Activated CD4-positive, CD25-positive, alpha-beta regulatory T cell treated with anti-CD3 and anti-CD28 coated beads, Interleukin-2, amount 50 U/mL, for 24 hours (primary cell): ENCODE measurements at places on chromosomes 7 and 10.

GRCh38 chr10:101290881-101291280 lies 61.6 kb upstream of the LBX1 start:
- no peak for ATAC-seq

- peak; percentile 56 for ATAC-seq
Measured at GRCh38 chr10:46787321-46787615, 124.0 kb upstream of the PTPN20 start.

DNA sequence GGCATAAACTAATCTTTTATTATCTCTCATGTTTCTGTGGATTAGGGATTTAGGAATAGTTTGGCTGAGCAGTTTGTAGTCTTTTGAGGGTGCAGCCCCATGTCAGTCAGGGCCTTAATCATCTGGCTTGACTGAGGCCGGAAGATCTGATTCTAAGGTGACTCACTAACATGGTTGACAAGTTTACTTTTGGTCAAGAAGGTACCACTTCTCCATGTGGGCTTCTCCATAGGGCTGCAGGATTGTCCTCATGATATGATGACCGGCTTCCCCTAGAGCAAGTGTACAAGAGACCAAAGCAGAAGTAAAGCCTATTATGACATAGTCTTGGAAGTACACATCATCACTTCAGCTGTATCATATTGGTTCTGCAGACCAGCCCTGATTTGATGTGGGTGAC lies 45.9 kb upstream of the OIT3 start:
- no peak for ATAC-seq

- no peak for ATAC-seq
Measured at GRCh38 chr10:31635009-31635408, 293.6 kb downstream of the ARHGAP12 start.

- ATAC-seq, result no peak
Measured at GRCh38 chr10:32031424-32031823, 24.8 kb downstream of the KIF5B start.

- ATAC-seq, result no peak
Measured at GRCh38 chr7:148485618-148486017, 104.9 kb upstream of the C7orf33 start.

- ATAC-seq, result no peak
Measured at GRCh38 chr7:130622866-130623265, 45.7 kb downstream of the COPG2 start.

GRCh38 chr7:37921876-37922275 lies 1.4 kb downstream of the EPDR1 start:
- no peak for ATAC-seq

DNA sequence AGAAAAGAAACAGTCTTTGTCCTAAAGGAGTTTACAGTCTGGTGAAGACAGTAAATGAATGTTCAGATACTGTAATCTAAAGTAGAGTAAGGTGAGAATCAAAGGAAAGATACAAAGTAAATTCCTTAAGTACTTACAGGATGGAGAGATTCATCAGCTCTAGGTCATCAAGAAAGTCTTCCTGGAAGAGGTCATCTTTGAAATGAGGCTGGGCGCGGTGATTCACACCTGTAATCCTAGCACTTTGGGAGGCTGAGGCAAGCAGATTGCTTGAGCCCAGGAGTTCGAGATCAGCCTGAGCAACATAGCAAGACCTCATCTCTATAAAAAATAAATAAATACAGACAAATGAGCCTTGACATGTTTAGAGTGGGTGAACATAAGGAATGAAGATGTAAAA lies 18.3 kb downstream of the FHIP2A start:
- ATAC-seq, result no peak

DNA sequence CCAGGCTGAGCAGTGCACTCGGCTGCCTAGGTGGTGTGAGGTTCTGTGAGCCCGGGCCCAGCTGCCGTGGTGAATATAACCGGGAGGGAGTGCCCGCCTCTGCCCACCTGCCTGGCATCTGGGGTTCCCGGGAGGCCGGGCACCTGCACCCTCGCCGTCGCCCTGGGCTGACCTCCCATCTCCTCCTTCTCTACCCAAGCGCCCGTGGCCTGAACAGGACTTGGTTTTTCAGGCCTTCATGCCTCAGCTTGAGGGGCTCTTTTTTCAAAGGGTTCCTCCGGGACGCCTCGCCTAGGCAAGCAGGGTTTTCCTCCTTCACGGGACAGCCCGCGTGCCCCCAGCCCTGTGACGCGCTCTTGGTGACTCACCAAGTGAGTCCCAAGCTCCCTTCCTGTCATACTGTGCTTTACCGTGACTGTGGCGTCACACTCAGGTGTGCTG lies 9.9 kb downstream of the INPP5A start:
- ATAC-seq, result peak; percentile 72

- ATAC-seq, result no peak
Measured at GRCh38 chr7:45155941-45156340, 1.6 kb upstream of the RAMP3 start.

DNA sequence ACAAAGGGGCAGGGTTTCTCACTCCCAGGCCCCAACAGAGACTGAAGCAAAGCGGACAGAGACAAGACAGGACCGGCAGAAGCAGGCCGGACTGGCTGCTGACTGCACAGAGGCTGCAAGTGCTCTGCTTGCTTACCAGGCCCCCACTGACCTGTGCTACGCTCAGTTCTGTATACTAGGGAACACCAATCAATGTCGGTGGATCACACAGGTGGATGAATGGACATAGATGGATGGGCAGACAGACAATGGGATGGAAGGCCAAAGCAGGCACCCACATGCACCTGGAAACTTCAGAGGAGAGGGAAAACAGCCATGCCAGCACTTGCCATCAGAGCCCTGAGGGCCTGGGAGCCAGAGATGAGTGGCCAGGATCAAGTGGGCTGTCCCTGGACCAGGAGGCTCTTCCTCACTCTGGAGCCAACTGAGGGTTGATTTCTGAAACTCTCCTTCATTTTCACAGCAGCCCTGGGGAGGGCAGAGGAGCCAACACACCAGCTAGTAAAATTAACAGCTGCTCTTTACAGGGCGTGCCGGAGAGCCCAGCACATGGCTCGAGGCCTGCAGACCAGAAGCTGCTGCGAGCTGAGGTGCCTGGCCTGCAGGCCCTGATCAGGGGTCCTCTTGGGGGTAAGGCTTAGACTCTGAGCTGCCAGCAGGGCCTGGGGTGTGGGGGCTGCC lies 243.6 kb downstream of the KCNMA1 start:
- no peak for ATAC-seq

DNA sequence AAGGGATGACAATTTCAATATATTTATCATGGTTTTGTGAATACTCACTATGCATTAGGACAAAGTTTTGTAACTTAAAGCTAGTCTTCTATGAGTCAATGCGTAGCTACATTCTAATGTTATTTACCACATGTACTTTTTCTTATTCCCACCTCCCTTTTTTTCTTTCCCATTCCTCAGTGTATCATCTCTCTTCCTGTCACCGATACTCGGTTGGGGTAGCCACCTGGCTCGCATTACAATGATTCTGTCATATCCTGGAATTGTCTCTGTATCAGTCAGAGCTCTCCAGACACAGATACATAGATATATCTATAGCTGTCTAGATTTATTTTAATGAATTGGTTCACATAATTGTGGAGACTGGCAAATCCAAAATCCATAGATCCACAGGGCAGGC lies 9.8 kb upstream of the RALA start:
- no peak for ATAC-seq

- ATAC-seq, result no peak
Measured at GRCh38 chr7:21064698-21065648, 278.3 kb upstream of the SP8 start.

DNA sequence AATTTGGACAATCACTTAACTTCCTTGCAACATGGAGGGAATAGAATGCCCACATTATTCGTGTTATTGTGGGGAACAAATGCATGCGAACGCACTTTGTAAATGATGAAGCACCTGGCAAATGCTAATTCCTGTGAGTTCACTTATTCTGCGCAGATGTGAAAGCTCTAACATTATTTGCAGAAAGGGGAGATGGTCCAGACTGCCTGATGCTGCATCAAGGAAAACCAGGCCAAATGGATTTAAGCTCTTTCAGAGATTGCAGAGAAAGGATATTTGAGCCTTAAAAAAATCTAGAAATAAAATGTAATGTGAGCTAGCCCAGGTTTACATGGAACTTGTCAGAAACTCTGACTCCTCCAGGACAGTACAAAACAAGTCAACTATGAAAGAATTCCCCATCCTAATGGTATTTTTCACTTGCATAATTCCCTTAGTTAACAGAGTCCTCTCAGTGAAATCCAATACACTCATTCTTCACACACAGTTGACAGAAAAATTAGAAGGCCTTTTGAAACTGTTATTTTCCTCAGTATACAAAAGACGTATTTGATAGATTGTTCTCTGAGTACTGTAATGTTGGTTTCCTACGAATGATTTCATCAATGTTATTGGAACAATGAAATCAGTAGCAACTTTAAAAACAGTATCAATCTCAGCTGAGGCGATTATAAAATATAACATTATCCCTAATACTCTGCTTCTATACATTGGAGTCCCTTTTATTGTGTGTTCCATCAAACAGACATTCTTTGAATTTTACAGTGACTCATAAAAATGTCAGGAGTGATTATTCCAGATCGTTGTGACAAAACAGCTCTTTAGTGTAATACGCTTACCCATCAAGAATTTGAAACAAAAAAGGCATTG lies 136.3 kb upstream of the ANK3 start:
- ATAC-seq, result no peak

DNA sequence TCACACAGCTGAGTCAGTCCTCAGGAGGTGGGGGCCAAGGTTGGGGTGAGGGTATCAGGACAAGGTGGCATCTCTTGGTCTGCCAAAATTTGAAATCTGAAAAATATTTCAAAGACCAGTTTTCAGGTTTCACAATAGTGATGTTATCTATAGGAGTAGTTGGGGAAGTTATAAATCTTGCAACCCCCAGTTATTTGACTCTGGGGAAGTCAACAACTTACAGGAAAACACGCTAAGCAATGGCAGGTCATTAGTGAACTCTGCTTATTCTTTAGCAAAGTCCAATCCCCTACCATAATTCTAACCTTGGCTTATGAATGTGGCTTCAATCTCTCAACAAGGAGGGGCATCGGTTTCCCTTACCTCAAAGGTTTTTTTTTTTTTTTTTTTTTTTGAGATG lies 94.9 kb downstream of the MARCHF5 start:
- ATAC-seq, result no peak

- ATAC-seq, result no peak
Measured at GRCh38 chr7:84264396-84264795, 69.8 kb upstream of the SEMA3A start.

DNA sequence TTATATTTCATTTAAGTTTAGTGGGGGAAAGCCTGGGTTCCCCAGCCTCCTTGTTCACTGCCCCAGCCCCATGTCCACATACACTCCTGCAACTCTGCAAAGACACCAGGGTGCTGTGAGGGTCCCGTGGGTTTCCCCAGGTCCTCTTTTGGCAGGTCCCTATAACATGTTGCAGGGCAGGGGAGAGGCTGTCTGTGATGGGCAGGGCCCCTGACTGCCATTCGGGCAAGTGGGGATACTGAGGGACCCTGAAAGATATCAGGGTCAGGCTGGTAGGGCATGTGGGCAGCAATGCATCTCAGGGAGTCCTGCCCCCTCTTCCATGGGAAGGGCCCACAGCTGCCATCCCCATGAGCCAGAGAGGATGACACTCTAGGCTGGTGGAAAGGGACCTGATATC lies 28.4 kb downstream of the RASGEF1A start:
- no peak for ATAC-seq

- ATAC-seq, result peak; percentile 65
Measured at GRCh38 chr7:92625617-92626016, 35.4 kb upstream of the FAM133B start.

DNA sequence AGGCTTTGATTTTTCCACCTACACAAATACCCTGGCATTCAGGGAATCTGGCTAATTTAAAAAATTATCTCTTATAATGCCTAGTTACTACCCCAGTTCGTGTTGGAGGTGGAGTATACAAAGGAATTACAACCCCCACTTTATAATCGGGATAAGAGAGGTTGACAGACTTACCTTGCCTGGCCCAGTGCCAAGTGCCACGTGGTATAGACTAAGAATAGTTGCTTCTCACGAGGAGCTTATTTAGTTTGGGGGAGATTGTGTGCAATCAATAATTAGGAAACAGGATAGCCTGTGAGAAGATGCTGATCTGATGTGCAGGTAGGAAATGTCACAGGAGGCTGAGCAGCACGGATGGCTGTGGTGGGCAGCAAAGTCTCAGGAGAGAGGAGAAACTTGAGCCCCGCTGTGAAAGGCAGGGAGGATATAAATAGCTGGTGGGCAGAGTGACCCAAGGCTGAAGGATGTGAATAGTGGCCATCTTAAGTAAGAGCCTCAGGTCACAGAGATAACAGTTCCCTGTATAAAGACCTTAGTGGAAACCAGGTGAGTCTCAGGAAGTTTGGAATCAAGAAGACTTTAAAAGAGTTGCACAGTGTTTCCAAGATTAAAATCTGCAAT lies 11.3 kb upstream of the ATXN7L1 start:
- ATAC-seq, result no peak

GRCh38 chr7:47669178-47669891 lies 87.4 kb upstream of the TNS3 start:
- peak; percentile 65 for ATAC-seq

GRCh38 chr10:132364594-132364970 lies 32.4 kb upstream of the PWWP2B start:
- peak; percentile 30 for ATAC-seq

GRCh38 chr10:77507291-77507880 lies 130.2 kb downstream of the KCNMA1 start:
- ATAC-seq, result no peak

DNA sequence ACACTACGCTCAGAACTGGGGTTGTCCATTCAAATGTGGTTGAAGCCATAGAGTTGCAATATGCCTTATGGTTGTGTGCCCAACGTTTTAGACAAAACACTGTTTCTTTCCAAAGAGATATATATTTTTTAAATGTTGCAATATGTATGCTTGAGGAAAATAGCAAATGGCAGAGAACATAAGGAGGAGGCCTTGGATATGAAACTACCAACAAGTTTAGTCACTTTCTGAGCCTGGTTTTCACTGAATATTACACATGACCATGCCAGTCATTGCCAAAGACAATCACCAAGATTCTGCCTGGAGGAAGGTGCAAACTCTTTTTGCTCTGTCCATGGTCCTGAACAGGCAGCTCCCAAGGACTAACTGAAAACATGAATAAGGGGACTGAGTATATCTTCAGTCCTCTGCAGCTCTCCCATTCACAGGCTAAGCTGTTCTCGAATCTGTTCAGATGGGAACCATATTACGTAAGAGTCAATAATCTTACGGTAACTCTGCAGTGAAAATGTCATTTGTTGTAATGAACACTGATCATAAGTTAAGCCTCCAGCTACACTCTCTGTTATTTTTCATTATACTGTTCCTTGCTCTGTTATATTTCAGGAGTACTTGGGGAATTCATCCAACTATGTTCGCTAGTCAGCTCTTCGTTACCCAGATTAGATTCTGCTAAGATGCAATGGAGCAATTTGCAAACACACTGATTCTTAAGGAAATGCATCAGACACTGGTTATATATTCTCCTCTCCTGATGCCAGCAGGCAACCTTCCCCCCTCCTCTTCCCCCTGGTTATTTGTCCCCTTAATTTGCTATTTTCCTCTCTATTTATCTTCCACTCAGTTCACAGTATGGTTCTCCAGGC lies 90.7 kb upstream of the C1QL3 start:
- ATAC-seq, result no peak

GRCh38 chr10:131881104-131881880 lies 19.5 kb upstream of the PPP2R2D start:
- no peak for ATAC-seq

GRCh38 chr7:84194484-84195271 lies at the start of gene SEMA3A:
TSS of gene SEMA3A (minus strand) at chr7:84194789. CDS start at chr7:84194586, 203 bp downstream.
- no peak for ATAC-seq
